ENCODE measurements at places on chromosomes 16 and 17.
A peak's percentile ranks its signal among the peaks of the same experiment; 100 is the strongest.

DNA sequence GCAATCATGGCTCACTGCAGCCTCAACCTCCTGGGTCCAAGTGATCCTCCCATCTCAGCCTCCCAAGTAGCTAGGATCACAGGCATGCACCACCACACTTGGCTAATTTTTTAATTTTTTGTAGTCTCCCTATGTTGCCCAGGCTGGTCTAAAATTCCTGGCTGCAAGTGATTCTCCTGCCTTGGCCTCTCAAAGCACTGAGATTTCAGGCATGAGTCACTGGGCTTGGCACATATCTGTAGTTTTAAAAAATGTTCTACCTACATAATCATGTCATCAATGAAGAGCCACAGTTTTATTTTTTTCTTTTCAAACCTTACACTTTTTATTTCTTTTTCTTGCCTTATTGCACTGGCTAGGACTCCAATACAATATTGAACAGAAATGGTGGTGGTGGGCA lies 33.1 kb upstream of the COL1A1 start:
- no peak for DNase-seq

DNA sequence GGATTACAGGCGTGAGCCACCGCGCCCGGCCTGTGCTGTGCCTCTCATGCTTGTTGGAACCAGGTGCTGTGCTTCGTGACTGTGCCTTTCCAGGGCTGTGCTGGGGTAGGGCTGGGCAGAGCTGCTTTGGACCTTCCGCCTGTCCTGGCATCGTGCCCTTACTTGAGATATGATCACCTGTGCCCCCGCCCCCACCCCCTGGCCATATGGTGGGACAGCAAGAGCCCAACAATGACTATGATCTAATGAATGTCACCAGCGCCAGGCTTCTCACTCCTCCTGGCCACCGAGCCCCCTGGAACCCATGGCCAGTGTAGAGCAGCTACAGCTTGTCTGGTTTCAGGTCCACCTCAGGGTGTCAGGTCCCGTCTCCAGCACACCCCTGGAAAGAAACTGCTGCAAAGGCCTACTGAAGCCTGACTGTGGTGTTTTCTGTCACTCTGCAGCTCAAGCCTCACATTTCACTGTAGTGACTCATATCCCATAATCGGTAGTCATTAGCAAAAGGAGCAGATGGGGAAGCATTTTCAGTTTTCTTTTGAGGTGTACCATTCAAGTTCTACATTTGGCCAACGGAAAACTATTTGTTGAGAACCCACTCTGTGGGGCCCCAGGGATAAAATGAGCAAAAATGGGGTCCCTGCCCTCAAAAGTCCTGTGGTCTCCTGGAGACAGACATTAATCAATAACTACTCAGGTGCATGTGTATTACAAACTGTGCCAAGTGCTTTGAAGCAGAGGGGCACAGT lies 22.1 kb downstream of the FCSK start:
- no peak for DNase-seq

DNA sequence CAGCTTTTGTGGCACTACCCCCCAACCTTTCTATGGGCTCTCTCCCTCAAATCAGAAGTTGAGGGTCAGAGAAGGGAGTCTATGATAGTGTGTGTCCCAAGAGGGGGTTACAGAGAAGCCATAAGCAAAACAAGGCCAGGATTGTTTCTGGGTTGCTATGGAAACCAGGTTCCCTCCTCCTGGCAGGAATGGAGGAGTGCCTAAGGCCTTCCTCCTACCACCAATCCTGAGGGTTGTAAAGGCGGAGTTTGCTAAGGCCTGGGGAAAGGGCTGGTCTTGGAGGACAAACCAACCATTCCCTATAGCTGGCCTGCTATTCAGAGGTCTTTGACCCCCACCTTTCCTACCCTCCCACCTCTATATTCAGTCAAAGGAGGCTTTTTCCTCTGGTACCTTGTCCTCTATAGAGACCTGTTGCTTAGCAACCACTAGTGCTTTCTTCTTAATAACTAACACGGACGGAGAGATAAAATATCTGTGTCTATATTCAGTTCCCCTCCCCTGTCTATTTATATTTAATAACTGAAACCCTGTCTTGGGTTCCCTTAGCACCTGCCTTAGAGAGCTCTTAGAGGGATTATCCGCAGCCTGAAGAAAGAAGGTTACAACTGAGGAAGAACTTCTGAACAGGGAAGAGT lies 43.4 kb downstream of the NEUROD2 start:
- no peak for DNase-seq

GRCh38 chr17:30379903-30380381 lies 1.2 kb downstream of the CPD start:
- DNase-seq = no peak

DNA sequence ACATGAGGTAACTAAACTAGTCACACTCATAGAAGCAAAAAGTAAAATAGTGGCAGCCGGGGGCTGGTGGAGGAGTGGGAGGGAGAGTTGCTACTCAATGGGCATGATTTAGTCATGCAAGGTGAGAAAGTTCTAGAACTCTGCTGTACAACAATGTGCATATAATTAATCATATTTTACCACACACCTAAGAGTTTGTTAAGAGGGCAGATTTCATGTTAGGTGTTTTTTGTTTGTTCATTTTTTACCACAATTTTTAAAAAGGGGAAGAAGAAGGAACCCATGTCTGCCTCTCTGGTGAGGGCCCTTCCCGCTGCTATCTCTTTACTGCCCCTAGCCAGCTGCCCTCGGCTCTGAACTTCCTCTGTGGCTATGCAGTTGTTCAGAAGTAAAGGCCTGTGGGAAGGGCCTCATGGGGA lies 11.2 kb downstream of the CD300LB start:
- DNase-seq = no peak

DNA sequence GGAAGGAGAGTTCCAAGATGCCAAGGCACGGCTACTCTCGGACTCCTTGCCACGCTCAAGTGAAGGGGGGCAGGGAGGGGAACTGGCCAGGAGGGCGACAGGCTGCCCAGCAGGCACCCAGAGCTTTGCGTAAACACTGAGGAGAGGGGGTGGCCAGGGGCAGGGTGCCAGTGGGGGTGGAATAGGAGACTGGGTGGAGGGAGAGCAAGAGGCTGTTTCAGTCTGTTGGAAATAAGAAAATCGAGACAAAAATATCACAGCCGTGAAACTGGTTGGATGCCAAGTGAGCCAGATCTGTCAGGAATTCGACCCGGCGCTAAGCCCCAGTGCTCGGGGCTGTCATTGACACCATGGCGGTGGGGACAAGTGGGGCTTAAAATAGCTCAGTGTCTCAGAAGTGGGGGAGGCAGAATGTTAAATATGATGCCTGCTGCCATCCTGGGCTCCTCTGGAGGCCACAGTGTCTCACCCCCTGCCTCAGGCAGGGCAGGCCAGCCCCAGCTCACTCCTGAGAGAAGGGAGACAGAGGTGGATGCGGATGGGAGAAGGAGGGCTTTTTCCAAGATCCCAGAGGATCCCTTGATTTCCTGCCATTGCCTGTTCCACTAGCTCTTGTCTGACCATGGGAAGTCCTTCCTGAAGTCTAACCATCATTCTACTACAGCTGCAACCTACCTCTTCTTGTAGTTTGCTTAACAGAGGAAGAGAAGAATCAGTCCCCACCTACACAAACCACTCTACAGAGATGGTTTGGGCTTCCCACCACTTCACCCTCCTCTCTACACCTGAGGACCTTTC lies 9.5 kb downstream of the PNMT start:
- DNase-seq = no peak

- no peak for DNase-seq
Measured at GRCh38 chr17:1273492-1274244, 3.4 kb downstream of the BHLHA9 start.

DNA sequence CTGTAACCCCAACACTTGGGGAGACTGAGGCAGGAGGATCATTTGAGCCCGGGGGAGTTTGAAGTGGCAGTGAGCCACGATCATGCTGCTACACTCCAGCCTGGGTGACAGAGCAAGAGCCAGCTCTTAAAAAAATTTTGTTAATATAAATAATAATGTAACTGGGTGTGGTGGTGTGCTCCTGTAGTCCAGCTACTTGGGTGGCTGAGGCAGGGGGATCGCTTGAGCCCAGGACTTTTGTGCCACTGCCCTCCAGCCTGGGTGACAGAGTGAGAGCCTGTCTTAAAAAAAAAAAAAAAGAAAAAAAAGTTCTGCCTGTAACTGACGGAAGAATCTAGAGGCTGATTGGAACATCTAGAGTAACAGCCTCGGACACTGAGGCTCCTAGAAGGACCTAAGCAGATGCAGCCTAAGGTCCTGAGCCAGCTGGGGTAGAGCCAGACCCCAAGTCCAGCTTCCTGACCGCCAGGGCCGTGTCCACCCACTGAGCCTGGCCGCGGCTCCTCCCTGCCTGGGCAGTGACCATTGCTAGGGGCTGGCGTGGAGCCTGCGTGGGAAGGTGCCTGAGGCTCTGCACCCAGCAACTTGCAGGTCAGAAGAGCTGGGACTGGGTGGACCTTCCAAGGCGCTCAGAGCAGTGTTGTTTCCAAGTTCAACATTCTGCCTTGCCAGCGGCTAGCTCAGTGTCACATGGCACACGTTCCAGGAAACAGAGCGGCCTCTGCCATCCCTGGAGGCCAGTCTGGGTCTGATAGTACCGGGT lies 209.4 kb upstream of the CIBAR2 start:
- no peak for DNase-seq

DNA sequence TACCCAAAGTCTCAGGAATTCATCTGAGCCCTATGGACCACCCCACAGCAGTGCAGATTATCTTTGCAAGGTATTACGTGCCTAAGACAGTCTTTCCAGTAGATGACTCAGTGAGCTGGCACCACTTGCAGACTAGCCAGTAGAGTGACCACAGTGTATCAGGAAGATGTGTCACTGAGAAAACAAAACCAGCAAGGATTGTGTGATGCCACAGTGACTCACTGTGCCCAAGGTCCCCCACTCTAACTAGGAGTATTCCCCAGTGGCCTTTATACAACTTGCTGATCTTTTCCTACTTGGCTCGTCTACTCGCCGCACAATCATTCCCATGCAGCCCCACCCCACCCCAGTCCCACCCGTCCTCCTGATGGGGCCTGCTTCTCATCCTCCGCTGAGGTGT lies 26.8 kb upstream of the PRKCA start:
- DNase-seq = no peak

- DNase-seq = peak; percentile 26
Measured at GRCh38 chr17:80649200-80649644, 104.6 kb downstream of the RPTOR start.

GRCh38 chr16:27169511-27170071 lies 33.7 kb upstream of the KDM8 start:
- DNase-seq = peak; percentile 62

GRCh38 chr17:19363460-19364035 lies 1.0 kb upstream of the B9D1 start:
- no peak for DNase-seq
